GM23338 (cell line): ENCODE measurements at places on chromosomes 2 and 18. TPM values are rescaled to one million over a fixed set of nuclear protein-coding genes. Genes with fewer than 3 reads are reported as not detected.

- no peaks in the 10 kb centered on the region for H3K27me3 ChIP-seq
- H3K4me3 ChIP-seq, result no peak overlapping the region
- no peaks in the 10 kb centered on the region for H3K4me1 ChIP-seq
- H3K27ac ChIP-seq, result no peak overlapping the region
- no peak for DNase-seq
- no peaks in the 10 kb centered on the region for H3K36me3 ChIP-seq
Measured at GRCh38 chr18:4807604-4808293, 352.6 kb upstream of the DLGAP1 start.

DNA sequence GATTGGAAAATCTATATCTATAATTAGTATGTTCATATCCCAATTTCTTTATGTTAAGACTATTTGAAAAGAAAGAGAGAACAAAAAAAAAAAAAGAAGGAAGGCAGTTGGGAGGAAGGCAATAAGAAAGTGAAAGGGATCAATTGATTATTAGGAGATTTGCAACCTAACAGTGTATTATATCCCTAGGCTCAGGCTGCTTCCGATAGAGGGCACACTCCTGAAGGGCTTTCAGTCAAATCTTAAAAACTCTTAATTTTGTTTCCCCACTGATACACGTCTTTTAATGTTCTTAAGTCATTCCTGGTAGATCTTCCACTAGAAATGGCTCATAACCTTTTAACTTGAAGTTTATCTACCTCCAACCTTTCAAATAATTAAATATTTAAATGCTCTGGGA, 763.9 kb downstream of the BCL11A start:
- H3K27ac ChIP-seq, result no peak overlapping the region
- H3K4me1 ChIP-seq, result peaks cover 36% of the 10 kb centered on the region
- no peaks in the 10 kb centered on the region for H3K27me3 ChIP-seq
- H3K4me3 ChIP-seq, result no peak overlapping the region

GRCh38 chr2:220811952-220812570, 760.0 kb downstream of the EPHA4 start:
- no peaks in the 10 kb centered on the region for H3K36me3 ChIP-seq
- no peak overlapping the region for H3K27ac ChIP-seq
- no peak for DNase-seq
- H3K27me3 ChIP-seq, result no peaks in the 10 kb centered on the region

DNA sequence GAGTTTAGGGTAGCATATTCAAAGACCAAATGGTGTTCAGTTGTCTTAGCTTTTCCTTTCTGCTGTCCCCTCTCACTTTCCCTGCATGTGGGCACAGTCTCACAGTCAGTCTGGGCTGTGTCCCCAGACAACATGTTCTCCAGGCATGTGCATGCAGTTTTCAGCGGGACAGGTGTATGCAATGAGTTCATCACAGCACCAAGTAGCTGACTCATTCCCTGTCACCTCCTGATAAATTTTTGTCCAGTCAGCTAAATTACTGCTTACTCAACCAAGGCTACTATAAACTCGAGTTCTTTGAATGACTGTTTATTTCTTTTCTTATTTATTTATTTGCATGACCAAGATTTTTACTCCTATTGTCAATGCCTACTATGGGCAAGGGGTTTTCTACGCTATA, 148.8 kb upstream of the CDH19 start:
- H3K27ac ChIP-seq, result no peak overlapping the region
- DNase-seq, result no peak
- H3K4me3 ChIP-seq, result no peak overlapping the region
- H3K4me1 ChIP-seq, result no peaks in the 10 kb centered on the region
- no peaks in the 10 kb centered on the region for H3K36me3 ChIP-seq

DNA sequence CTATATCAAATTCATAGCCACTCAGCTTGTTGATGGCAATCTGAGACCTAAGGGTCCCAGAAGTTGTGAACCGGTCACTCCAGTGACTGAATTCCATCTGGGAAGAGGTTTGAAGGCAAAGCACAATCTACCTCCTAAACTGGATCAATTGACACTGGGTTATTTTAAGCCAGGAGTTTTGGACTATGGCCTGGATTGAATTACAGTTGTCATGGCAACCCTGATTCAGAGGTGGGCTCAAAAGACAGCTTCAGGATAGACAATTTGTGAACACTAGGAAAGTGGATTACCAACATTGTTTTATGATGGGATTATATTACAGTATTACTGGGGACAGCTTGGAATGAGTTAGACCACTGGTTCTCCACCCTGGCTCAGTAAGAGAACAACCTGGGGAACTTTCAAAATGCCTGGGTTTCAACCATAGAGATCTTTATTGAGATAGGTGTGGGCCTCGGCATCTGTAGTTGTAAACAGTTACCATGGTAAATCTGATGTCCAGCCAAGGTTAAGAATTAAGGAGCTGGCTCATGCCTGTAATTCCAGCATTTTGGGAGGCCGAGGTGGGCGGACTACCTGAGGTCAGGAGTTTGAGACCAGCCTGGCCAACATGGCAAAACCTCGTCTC, 58.8 kb downstream of the MFSD6 start:
- H3K27me3 ChIP-seq, result no peaks in the 10 kb centered on the region
- H3K4me1 ChIP-seq, result no peaks in the 10 kb centered on the region
- H3K4me3 ChIP-seq, result no peak overlapping the region
- no peak for DNase-seq

GRCh38 chr2:208939852-208940251, 484.0 kb upstream of the MAP2 start:
- H3K4me3 ChIP-seq, result no peak overlapping the region
- H3K36me3 ChIP-seq, result no peaks in the 10 kb centered on the region
- no peak overlapping the region for H3K27ac ChIP-seq
- no peak for DNase-seq
- H3K4me1 ChIP-seq, result no peaks in the 10 kb centered on the region

Gene HOXD13
- total RNA-seq, result 0.47 TPM in 1 of 2 replicates, not detected in the other

Gene ARHGAP28
- 9.6 and 12.2 TPM in 2 replicates for total RNA-seq

GRCh38 chr2:161745866-161746614, 121.8 kb downstream of the SLC4A10 start:
- DNase-seq, result no peak
- H3K27ac ChIP-seq, result no peak overlapping the region
- H3K27me3 ChIP-seq, result no peaks in the 10 kb centered on the region
- H3K36me3 ChIP-seq, result no peaks in the 10 kb centered on the region
- no peak overlapping the region for H3K4me3 ChIP-seq

Gene MPV17
- 52.5 and 68.9 TPM in 2 replicates for total RNA-seq

DNA sequence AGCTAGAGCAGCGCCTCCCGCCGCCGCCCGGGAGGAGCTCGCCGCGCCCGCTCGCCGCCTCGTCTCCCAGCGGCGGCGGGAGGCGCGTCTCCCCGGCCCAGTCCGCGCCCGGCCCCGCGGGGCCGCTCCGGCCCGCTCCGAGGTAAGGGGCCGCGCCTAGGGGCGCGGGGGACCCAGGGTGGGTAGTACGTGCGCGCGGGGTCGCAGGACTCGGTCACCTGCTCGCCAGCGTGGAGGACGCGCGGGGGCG, 259 bp downstream of the NPAS2 start:
- H3K4me3 ChIP-seq, result peak overlapping the region; percentile 69
- H3K27ac ChIP-seq, result no peak overlapping the region
- no peak for DNase-seq
- H3K27me3 ChIP-seq, result peaks cover 64% of the 10 kb centered on the region

Gene GALNT13
- 5.2 and 7.5 TPM in 2 replicates for total RNA-seq

GRCh38 chr2:159187106-159187505, 99.4 kb downstream of the WDSUB1 start:
- no peaks in the 10 kb centered on the region for H3K4me1 ChIP-seq
- H3K27ac ChIP-seq, result no peak overlapping the region
- no peak overlapping the region for H3K4me3 ChIP-seq

Gene C2orf66
- not detected in 2 replicates for total RNA-seq

- DNase-seq, result no peak
- H3K4me3 ChIP-seq, result no peak overlapping the region
- H3K36me3 ChIP-seq, result 0 out of 2 replicates have a peak, but pooled peaks cover 3% of the 10 kb centered on the region
- H3K27me3 ChIP-seq, result no peaks in the 10 kb centered on the region
- H3K27ac ChIP-seq, result no peak overlapping the region
Measured at GRCh38 chr2:216486271-216486670, 12.4 kb upstream of the RPL37A start.

DNA sequence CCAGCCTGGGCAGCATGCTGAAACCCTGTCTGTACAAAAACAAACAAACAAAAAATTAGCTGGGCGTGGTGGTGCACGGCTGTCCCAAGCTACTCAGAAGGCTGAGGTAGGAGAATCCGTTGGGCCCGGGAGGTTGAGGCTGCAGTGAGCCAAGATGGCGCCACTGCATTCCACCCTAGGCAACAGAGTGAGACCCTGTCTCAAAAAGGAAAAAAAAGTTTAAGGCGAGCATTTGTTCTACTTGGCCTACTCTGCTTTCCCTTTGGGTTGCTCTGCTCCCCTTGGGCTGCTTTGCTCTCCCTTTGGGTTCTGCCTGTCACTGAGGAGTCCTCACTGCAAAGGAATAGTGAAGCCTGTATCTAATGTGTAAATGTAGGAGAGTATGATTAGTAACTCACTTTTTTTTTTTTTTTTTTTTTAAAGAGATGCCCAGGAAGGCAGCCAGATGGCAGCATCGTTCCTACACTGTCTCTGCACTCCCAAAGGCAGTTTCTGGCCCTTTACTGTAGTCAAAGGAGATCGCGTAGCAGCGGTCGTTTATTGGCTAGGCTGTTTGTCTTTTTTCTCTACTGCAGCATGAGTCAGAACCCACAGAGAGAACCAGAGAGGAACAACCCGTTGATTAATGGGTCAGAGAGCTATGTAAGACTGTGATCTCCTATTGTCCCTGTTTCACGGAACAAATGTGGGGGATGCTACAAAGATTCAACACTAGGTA, 118.3 kb upstream of the CWC22 start:
- H3K4me3 ChIP-seq, result no peak overlapping the region
- peak; percentile 89 for DNase-seq
- no peaks in the 10 kb centered on the region for H3K27me3 ChIP-seq
- no peaks in the 10 kb centered on the region for H3K36me3 ChIP-seq
- no peak overlapping the region for H3K27ac ChIP-seq

DNA sequence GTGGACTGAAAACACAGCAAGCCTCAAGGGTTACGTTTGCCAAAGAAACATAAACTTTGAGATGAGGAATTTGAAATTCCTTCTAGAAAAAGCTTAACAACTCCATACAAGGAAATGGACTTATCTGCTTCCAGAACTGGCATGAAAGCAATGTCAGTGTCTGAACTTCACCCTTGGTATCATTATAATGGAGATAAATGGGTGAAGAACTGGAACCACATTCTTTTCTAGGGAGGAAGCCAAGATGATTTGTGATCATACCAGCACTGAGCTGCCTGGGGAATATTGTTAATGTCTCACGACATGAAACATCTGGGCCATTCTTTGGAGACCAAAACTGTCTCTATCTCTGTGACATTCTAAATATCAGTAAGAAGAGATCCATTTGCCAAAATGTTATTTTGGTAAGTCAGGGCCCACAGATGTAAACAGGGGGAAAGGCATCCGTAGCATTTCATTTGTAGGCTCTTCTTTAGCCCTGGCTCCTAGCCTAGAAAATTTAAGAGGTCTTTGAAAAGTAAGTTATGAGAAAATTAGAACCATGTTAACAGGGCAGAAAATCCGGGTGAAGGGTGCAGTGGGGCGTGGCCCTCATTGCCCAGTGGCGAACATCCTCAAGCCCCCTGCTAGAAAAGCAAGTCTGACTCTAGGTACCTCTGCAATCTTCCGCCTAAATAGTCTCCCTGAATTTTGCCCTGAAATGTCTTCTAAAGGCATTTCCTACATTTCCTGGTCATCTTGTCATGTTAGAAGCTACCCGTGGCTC, 295.3 kb upstream of the EPAS1 start:
- no peaks in the 10 kb centered on the region for H3K4me1 ChIP-seq
- DNase-seq, result no peak
- H3K27ac ChIP-seq, result no peak overlapping the region
- no peak overlapping the region for H3K4me3 ChIP-seq
- H3K36me3 ChIP-seq, result no peaks in the 10 kb centered on the region
- H3K27me3 ChIP-seq, result no peaks in the 10 kb centered on the region

DNA sequence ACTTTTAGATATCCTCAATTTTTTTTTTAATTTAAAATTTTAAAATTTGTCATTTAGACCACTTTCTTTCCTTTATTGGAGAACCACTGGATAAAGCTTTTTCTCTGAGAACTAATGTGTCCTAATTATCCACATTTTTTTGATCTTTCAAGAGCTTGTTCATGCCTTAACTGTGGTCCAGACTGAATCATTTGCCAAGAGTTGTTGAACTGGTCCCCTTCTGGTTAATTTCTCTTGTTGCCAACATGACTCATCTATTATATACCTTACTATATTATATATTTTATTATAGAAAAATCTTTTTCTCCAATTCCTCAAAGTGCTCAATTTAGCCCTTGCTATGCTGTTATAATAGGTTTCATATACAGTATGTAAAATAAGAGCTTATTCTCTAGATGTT, 53.1 kb upstream of the TMEM87B start:
- no peak overlapping the region for H3K27ac ChIP-seq
- H3K36me3 ChIP-seq, result no peaks in the 10 kb centered on the region; the same call in 1 of the 2 replicates
- no peak for DNase-seq
- no peak overlapping the region for H3K4me3 ChIP-seq
- H3K27me3 ChIP-seq, result no peaks in the 10 kb centered on the region

- H3K4me3 ChIP-seq, result no peak overlapping the region
- no peaks in the 10 kb centered on the region for H3K27me3 ChIP-seq
- peaks cover 32% of the 10 kb centered on the region for H3K4me1 ChIP-seq
- no peak for DNase-seq
- H3K36me3 ChIP-seq, result no peaks in the 10 kb centered on the region
Measured at GRCh38 chr18:62448426-62448825, 74.4 kb upstream of the ZCCHC2 start.
